Kasumi-1 (cell line): ENCODE measurements at places on chromosomes 7 and 10.

DNA sequence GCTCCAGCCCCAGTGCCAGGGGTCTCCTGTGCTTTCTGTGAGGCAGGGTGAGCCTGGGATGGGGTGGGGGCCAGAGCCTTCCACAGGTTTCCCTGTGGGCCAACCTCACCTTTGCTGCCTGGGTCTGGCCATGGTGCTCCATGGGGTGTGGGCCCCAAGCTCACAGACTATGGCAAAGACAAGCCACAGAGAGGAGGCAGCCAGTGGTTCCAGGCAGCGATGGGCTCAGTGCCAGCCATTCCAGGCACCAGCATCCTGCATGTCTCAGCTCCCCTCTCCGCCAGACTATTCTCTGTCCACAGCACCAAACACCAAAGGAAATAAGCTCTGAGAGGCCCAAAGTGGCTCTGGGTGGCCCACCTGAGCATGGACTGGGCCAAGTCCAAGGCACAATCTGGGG is 133.5 kb downstream of the PTPN20 start:
- no peak for DNase-seq

- no peak for DNase-seq
Measured at GRCh38 chr10:30538086-30538485, 91.5 kb downstream of the LYZL2 start.

GRCh38 chr10:124212702-124213101 is 119.3 kb upstream of the CHST15 start:
- no peak for DNase-seq

- no peak for DNase-seq
Measured at GRCh38 chr10:83287374-83287773, 851.9 kb upstream of the GHITM start.

DNA sequence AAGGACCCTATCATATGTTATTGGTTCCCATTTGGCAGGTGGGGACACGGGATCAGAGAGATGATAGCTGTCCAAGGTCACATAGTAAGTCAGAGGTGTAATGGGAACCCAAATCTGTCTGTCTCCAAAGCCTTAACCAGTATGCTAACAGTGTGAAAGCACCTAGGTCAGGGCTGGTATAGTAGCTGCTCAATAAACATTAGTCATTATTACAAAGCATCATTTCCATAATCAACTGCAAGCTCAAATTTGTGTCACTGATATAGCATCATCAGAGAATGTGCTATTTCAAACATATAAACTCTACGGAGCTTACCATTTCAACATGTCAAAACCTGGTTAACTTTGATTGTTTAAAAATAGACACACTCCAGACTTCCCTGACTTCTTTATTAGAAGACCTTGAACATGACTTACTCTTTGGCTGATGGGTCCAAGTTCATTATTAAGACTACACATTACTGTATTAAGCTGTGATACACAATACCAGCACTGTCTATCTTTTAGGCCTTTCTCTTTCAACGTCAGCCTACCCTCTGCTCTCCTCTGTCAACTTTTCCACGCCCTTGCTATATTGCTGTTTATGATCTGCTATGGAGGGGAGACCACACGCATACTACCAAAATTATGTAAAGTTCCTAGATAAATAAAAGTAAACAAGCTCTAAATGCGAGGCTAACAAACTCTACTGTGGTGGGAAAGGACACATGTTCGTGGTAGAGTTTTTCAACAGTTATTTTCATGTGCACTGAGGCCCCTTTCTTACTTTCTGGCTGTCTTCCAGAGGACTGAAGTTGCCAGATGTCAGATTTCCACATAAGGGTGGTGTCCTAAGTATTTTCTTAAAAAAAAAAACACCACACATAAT is 33.6 kb downstream of the DNMBP start:
- peak; percentile 16 for DNase-seq

DNA sequence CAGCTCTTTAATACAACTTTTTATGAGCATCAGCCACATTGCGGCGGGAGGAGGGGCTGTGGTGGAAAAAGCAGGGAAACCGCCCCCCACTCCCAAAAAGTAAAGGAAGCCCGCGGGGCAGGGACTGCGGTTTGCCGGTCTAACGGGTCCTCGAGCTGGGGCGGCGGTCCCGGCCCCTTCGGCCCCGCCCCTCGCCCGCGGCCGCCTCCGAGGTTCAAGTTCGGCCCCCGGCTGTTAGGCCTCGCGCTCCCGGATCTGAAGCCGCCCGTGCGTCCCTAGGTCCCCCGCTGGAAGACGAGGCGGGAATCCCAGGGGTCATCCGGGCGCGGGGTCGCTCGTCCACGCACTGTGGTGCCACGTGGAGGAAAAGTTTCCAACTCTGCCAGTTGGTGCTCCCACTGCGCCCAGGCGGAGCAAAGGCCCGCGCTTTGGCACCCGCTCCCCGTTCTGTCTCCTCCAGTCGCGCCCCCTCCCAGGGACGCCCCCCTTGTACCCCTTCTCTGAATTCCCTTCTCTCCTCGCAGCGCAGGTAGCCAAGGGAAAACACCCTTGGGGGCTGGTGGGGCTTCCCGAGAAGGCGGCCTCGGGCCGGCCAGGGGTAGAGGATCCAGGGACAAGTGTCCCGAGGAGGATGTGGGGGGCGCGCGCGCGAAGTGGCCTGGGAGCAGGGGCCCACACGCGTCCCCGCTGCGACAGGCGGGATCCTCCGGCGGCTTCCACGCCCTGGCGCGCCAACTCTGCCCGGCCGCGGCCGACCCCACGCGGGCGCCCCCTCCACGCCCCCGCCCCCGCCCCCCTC is 798 bp upstream of the AUTS2 start:
- peak; percentile 3 for DNase-seq

- DNase-seq = no peak
Measured at GRCh38 chr7:101108961-101109360, 17.9 kb upstream of the SERPINE1 start.

DNA sequence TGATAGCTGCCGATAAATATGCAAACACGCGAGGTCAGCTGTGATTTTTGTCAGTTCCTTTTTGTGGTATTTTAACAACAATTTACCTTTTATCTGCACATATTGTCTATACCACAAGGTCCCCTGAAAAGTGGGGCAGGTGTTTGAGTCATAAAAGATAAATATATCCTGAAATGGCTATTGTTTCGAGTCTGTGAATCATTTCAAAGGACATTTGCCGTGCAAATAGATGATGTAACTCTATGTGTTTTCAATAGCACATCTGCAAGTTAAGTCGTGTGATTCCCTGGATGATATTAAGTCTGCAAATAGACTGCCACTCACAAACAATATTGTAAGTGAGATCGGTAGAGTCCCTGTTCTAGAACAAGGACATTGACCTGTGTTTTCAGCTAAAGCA is 193.0 kb upstream of the PITRM1 start:
- no peak for DNase-seq

DNA sequence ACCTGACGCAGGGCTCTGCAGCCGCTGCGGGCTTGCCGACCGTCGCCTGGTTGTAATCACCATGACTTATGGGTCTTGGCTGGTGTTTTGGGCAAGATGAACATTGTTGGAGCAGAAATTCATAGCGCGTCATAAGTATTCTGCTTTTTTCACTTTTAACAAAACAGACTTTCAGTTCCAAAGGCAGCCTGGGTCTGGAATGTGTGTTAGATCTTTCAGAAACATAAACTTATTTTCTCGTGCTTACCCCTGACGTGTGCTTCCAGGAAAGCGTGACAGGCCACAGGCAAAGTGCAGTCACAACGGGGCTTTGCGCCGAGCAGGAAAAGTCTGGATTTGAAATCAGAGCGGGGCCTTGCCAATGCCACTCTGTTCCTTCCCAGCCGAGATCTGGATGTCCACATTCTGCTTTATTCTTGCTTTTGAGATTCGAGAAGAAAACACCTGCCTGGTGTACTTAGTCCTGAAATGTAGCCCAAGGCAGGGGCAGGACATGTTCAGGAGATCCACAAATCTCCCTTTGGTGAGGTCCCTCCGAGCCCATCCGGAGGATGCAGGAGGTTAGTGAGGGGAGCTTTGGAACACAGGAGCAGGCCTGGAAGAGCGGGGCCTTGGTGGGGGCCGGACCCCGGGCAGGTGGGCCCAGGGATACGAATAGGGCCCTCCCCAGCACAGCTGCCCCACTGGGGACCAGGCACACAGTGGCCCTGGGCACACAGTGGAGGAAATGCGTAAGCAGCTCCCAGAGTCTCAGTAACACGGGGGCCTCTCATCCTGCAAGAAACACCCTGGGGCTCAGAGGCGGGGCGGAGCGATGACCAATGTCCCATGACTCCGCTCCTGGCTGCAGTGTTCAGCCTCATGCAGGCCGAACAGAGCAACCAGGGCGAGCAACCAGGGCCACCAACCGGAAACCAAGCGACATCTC is 49.5 kb upstream of the EBF3 start:
- DNase-seq = no peak

GRCh38 chr10:6600224-6600987 is 20.3 kb upstream of the PRKCQ start:
- DNase-seq = no peak

GRCh38 chr7:95454438-95455045 is 19.7 kb upstream of the PON2 start:
- DNase-seq = no peak

DNA sequence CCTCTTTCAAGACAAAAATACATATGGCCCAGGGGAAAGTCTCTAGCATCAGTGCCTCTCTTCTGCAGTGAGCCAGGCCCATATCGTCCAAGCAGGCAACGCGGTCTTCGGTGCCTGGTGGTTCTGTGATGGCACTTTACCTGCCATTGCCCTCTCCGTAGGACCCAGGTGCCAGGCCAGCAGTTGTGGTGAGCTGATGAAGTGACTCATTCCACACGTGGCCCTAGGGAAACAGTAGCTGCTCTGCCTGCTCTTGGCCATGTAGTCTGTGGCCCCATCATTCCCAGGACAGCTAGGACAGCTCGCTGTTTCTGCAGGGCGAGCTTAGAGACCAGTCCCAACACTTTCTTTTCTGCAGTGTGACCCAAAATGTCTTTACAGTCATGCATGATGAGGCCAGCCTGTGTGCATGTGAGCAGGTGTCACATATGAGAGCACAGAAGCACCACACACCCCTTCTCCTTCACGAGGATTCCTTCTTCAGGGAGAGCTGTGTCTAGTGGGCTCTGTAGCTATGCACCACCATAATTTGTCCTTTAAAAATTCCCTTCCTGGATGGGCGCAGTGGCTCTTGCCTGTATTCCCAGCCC is 39.0 kb downstream of the SVIL start:
- no peak for DNase-seq

- DNase-seq = no peak
Measured at GRCh38 chr10:6978187-6978627, 398.1 kb upstream of the PRKCQ start.

DNA sequence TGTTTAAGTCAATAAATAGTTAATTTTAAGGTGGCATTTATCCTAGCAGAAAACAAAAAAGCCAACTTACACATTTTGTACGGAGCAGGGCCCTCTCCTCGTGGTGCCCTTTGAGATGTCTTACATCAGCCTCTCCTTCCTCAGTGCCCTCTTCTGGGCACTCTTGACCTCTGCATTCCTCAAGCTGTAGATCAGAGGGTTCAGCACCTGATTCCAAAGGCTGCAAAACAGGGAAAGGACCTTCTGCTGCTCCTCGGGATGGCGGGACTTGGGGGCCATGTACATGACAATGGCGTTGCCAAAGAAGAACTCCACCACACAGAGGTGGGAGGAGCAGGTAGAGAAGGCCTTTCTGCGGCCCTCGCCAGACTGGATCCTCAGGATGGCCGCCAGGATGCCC is 4.6 kb upstream of the OR2A14 start:
- no peak for DNase-seq

DNA sequence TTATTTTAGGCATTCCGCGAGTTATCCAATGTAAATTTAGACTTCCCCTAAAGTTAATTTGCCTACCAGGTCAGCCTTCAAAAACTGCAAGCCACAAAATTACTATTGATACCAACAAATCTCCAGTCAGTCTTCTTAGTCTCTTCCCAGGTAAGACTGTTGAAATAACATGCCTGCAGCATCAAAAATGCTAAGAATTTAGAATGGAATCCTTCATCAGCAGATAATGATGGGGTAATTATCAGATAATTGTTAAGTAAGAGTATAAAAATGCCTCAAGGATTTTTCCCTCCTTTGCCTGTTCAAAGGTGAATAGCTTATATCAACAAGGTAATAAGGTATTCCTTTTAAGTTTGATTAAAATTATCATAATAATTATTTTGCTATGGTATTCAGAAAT is 228.5 kb downstream of the BBS9 start:
- no peak for DNase-seq

DNA sequence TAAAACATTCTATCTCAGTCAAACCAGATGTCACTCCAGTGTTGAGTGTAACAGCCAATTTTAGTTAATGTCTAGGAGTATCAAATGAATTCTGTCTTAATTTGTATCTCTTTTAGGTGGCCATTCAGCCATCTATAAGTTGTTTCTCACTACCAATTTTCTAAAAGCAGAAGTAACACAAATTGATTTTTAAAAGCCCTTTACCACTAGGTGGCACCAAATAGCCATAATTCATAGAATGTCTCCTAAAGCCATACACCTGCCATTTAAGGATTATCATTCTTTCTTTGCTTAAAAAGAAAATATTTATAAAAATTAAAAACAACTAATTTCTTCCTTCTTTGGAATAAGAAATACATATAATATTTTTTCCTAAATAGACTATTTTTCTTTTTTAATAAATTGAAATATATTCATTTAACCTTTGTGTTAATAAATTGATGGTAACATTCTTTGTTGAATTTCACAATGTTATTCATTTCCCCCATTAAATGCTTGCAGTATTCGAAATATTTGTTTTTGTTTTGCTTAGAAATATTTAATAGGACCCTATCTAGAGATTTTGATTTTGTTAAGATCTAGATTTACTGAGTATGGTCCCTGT is 107.8 kb upstream of the PPP1R3A start:
- peak; percentile 83 for DNase-seq

- peak; percentile 25 for DNase-seq
Measured at GRCh38 chr10:26436848-26437247, 1.3 kb upstream of the APBB1IP start.

GRCh38 chr7:107922886-107923285 is 31.9 kb downstream of the DLD start:
- DNase-seq = no peak

DNA sequence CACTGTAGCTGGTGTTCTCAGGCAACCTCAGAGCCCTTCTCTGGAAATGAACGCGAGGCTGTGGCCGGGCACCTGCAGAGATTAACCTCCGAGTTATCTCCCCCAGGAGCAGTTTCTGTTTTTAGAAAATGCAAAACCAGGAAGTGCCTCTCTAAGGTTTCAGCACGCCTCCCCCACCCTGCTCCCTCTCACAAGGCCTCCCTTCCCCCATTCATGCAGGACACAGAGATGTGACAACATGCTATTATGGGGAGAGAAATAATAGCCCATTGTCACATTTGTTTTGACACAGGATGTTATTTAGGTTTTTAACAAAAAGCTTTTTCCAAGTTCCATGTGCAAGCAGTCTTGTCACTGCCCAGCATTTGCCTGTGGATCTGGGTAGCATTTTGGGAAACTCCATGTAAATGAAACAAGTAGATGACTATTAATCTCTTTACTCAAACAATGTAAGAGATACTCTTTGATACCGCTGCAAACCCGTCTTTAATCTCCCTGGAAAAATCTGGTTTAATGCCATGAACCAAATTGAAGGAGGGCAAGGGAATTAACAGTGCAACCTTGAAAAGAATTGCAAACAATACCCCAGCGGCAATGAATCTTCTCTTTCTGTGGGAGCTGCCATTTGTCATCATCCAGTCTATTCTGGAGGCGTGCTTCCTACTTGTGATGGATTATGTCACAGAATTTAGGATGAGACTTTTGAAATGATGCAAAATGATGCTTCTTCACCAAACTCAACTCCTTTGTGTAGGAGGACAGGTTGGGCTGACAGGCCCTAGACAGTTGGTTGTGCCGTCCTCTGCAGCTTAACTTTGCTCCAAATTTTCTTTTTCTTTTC is 86.5 kb upstream of the NMT2 start:
- DNase-seq = no peak
